Esophagus mucosa (tissue), 1 donor: ENCODE measurements at places on chromosomes 7 and 10. TPM values are rescaled to one million over a fixed set of nuclear protein-coding genes. Genes with fewer than 3 reads are reported as not detected.
A peak's percentile ranks its signal among the peaks of the same experiment; 100 is the strongest.

- ATAC-seq = no peak
Observed at GRCh38 chr10:12749760-12750478, 251.6 kb downstream of the CCDC3 start.

The FXYD4 gene
- not detected for total RNA-seq

The FEZF1 gene
- not detected for total RNA-seq

The PRR15 gene
- total RNA-seq = 0.92 TPM

The CASTOR2 gene
- 3.4 TPM for total RNA-seq

DNA sequence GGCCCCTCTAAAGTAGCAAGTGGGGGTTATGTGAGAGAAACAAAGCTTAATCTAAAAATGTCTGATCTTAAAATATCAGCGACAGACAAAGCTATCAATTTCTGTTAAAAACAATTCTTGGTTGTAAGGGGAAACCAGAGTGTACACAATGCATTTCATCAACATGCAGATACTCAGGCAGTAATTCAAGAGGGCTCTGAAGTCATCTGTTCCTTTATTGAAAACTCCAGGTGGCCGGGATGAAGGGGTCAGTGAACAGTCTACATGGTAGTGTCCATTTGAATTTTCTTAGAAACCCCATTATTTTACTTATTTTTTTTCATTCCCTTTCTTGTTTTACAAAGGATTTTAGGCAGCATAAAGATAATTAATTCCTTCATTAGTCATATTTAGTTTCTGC, 36.7 kb upstream of the BTBD16 start:
- no peak for ATAC-seq

DNA sequence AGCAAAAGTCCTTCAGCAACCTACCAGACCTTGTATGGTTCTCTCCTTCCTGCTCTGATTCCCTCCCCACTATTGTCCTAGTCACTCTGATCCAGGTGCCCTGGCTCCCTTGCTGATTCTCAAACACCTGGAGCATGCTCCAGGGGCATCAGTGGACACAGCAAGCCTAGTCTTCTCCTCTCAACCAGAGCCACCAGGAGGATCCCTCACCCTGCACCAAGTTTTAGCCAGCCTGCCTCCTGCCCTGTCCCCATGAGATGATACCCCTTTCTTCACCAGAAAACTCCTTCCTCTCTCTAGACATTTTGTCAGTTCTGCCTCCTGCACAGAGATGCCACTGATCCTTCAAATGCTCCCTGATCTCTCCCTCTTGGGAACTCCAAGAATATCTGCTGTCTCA, 11.0 kb downstream of the LLCFC1 start:
- no peak for ATAC-seq

DNA sequence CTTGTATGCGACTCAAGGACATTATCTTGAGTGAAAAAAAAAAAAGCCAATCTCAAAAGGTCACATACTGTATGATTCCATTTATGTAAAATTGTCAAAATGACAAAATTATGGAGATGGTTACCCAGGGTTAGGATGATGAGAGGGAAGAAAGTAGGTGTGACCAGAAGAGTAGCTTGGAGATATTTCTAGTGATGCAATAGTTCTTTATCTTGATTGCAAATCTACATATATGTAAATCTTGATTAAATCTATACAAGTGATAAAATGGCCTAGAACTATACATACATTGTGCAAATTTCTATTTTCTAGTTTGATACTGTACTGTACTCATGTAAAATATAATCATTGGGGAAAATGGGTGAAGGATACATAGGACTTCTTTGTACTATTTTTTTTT, 4.6 kb downstream of the CEP41 start:
- ATAC-seq = no peak

DNA sequence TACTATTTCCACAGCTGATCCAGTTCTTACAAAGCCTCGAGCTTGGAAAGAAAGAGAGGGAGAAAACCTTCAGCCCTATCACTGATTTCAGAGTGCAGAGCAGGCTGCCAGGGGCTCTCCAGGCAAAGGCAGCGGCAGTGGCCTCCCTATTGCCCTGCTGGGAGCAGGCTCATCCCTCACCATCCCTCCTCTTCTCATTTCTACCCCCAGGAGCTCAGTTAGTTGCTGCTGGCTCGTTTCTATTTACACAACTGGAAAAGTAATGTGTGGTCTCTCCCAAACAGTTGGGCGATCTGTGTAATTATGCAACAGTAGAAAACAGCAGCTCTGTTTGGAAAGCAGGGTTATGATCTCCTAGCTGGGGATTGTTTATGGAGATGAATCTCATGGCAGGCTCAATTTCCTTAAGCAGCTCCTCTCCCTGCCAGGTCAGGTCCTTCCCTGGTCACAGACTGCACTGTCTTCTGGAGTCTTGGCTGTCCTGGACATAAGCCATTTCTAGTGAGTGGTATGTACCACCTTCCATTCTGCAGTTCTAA, 28.7 kb upstream of the TNS3 start:
- ATAC-seq = no peak

The MUC12 gene
- 0.16 TPM for total RNA-seq

DNA sequence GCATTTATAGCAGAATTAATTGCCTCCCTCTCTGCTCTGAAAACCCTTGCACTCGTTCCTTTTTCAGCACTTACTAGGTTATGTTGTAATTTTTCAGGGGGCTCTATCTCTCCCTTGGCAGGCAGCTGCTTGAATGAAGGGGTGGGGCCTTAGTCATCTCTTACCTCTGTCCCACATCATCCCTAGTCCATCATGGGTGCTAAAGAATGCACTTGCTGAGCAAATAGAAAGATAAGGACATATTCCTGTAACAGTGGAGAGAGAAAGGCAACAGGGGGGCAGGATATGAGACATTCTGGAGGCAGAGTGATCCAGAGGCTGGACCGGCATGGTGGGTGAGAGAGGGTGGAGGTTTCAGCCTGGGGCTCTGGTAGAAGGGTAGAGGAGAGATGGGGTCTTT, 60.0 kb downstream of the MINDY4 start:
- no peak for ATAC-seq

The LIPF gene
- total RNA-seq = not detected

DNA sequence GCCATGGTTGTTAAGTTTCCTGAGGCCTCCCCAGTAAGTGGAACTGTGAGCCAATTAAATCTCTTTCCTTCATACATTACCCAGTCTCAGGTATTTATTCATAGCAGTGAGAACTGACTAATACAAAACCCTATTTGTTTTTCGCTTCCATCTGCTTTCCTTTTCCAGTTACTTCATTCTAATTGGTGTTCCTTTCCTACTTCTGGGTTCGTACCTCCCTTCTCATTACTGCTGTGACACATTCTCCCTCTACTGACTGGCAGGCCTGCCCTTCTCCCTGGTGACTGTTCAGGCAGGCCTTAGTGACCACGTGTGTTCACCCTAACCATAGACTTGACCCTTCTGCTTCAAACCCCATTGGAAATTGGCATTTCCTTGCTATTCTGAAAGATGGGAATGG, 37.7 kb downstream of the MTURN start:
- peak; percentile 79 for ATAC-seq

The NKX2-3 gene
- 0.12 TPM for total RNA-seq

The GJC3 gene
- 0.20 TPM for total RNA-seq

GRCh38 chr7:142868188-142868985, 13.5 kb downstream of the EPHB6 start:
- ATAC-seq = no peak

The SYT15B gene
- 0.88 TPM for total RNA-seq

- ATAC-seq = no peak
Observed at GRCh38 chr7:15462721-15463389, 99.0 kb downstream of the AGMO start.

The GIMAP7 gene
- 2.7 TPM for total RNA-seq

The CTAGE4 gene
- 3.1 TPM for total RNA-seq

GRCh38 chr7:127632276-127632910, 14.5 kb upstream of the PAX4 start:
- no peak for ATAC-seq

DNA sequence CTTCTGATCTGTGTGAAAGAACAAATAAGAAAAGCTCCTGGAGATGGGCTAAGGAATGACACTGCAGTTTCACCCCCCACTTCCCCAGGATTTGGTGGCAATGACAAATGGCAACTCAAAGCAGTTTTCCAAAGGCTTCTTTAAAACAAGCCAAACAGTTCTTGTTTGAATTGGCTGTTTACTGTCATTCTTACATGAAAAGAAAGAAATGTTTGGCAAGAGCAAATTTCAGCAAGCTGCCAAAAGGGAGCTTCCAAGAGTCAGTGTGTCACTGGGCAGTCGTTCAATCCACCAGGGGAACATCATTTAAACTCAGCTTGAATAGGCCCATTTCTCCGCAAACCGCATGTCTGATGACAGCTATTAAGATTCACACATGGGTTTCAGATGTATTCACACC, 119.0 kb upstream of the RHOBTB1 start:
- no peak for ATAC-seq

- no peak for ATAC-seq
Observed at GRCh38 chr7:84568781-84569180, 374.2 kb upstream of the SEMA3A start.

The MNX1 gene
- total RNA-seq = 0.12 TPM

GRCh38 chr7:17832820-17833355, 107.4 kb downstream of the SNX13 start:
- ATAC-seq = no peak

GRCh38 chr10:101285519-101286070, 56.3 kb upstream of the LBX1 start:
- ATAC-seq = no peak

DNA sequence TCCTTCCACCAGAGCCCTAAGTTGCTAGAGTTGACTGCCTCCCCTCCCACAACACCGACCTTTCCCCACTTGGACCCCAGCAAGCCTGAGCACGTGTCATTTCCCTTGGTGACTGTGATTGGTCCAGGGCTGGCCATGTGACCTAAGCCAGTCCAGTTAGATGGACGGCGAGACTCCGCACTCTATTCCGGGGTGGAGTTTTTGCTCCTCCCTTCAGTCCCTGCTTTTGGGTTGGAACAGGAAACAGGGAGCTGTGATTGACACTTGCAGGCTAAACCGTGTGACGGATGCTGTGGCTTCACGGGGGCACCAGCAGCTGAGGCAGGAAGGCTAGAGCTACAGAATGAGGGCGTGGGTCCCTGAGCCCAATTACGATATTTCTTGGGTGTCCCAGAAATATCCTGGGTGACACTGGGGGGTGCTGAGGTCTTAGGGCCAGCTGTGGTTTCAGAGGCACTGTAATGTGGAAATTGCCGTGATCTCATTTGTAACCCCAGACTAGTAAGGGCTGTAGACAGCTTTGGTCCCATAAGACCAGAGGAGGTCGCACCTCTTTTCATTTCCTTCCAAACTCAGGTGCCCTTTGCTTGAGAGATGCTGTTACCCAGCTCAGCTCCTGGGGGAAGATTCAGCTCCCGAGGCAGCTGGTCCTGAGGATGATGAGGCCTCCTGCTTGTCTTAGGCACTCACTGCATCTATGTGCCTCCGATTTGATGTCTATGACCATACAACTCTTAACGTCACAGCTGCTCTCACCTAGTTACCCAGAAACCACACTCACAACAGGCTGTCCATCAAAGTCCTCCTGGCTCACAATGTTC, 102.7 kb upstream of the NPTX2 start:
- no peak for ATAC-seq

- ATAC-seq = peak; percentile 94
Observed at GRCh38 chr7:100509231-100509630, 25.5 kb downstream of the NYAP1 start.

The ELMO1 gene
- total RNA-seq = 4.0 TPM

The SLC39A12 gene
- 0.08 TPM for total RNA-seq

- ATAC-seq = no peak
Observed at GRCh38 chr10:124474514-124475070, 13.0 kb downstream of the LHPP start.

- ATAC-seq = peak; percentile 24
Observed at GRCh38 chr7:90596671-90597562, 796 bp downstream of the CDK14 start.

- ATAC-seq = no peak
Observed at GRCh38 chr10:132239126-132240031, 52.6 kb downstream of the DPYSL4 start.

The RSPH10B2 gene
- 0.28 TPM for total RNA-seq

GRCh38 chr7:16776053-16776452, 22.5 kb downstream of the TSPAN13 start:
- ATAC-seq = no peak

DNA sequence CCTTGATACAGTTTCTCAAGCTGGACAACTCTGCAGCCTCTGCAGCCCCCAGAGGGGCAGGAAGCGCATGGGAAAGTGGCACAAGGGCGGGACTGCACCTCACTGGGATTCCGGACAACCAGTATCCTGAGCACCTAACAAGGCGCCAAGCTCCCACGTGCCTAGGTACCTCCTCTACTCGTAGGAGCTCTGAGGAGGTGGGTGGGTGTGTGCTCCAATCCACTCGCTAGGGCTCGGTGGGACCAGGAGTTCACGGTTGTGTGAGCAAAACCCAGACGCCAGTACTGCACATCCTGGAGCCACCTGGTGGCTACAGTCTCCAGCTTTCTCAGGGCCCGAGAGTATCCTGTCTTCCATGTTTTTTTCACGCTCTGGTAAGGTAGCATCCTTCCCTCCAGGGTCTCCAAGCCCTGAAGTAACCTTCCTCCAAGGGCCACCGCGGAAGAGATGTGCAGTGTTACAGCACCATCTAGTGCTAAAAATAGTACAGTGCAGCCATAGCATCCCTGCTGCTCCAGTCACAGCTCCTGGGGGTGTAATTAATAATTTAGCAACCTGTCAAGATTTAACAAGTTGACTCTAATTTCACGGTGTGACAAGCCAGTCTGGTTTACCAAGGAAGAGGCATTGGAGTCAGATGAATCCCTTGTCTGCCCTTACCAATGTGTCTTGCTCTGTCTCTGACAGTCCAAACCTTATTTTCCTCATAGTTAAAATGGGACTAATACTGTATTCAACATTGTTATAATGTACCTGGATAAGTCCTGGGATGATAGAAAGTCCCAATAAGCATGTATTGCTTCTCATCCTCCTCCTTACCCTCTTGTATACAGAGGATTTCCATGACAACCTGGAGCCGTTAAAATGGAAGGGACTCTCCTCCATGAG, 70.4 kb downstream of the HERPUD2 start:
- peak; percentile 79 for ATAC-seq

The SUN3 gene
- total RNA-seq = not detected

- ATAC-seq = no peak
Observed at GRCh38 chr10:125115409-125115808, 45.0 kb downstream of the CTBP2 start.

GRCh38 chr10:129090618-129091366, 376.2 kb upstream of the MGMT start:
- no peak for ATAC-seq

DNA sequence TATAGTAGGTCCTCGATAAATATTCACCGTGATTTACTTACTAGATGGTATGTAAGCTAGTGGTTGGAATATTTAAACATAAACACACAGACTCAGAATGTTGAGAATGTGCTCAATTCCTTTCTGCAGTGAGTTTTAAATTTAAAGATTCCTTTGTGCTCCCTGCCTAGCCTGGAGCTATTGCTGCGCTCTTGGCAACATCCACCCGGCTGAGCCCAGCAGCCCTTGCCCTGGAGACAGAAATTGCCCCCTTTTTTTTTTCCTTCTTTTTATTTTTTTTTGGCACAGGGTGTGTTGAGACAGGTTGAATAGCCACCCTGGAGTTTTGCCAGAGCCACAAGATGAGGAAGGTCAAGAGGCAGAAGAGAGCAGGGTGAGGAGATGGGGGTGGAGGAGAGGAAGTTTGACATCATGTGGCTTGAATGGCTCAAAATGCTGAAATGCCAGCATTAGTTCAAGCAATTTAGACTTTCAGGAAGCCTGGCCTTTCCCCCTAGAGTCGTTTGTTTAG, 180.8 kb downstream of the PRKCQ start:
- ATAC-seq = no peak
